ENCODE measurements at places on chromosomes 7 and 10.

GRCh38 chr7:94314413-94315410 lies 80.0 kb upstream of the COL1A2 start:
- no peak for DNase-seq

DNA sequence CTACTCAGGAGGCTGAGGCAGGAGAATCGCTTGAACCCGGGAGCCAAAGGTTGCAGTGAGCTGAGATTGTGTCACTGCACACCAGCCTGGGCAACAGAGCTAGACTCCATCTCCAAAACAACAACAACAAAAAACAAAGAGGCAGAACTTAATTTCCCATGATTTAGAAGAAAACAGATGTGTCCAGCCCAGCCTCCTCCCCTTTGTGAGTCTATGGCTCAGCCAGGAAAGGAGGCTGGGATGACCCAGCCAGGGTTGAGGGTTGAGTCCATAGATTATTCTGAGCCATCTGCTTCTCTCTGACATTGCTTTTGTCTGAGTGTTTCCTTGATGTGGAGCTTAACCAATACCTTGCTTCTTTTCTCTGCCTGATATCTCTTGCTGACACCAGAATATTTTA lies 994.1 kb downstream of the TYW1 start:
- no peak for DNase-seq

- DNase-seq: no peak
Observed at GRCh38 chr7:5610500-5611186, 170.8 kb downstream of the RNF216 start.

GRCh38 chr7:99403764-99404163 lies 4.6 kb downstream of the PDAP1 start:
- DNase-seq: no peak

- DNase-seq: peak; percentile 64
Observed at GRCh38 chr7:137642472-137642871, 204.3 kb downstream of the DGKI start.

DNA sequence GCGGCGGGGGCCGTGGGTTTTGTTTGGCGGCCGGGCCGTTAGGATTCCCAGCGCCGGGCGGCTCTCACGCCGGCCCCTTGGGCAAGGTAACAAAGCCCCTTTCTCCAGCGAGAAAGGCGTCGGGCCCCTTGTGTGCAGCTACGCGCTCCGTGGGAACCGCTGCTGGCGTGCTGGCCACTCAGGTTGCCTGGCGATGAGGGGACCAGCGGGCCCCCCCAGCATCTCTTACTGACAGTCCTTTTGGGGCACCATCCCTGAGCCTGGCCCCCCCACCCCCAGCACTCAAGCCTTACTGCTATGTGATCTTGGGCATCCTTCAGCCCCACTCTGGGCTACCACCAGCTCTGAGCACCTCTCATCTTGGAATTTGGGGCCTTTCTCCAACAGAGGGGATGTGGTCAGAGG lies 1.8 kb downstream of the LFNG start:
- no peak for DNase-seq

- no peak for DNase-seq
Observed at GRCh38 chr7:4123823-4124222, 558.3 kb upstream of the FOXK1 start.

DNA sequence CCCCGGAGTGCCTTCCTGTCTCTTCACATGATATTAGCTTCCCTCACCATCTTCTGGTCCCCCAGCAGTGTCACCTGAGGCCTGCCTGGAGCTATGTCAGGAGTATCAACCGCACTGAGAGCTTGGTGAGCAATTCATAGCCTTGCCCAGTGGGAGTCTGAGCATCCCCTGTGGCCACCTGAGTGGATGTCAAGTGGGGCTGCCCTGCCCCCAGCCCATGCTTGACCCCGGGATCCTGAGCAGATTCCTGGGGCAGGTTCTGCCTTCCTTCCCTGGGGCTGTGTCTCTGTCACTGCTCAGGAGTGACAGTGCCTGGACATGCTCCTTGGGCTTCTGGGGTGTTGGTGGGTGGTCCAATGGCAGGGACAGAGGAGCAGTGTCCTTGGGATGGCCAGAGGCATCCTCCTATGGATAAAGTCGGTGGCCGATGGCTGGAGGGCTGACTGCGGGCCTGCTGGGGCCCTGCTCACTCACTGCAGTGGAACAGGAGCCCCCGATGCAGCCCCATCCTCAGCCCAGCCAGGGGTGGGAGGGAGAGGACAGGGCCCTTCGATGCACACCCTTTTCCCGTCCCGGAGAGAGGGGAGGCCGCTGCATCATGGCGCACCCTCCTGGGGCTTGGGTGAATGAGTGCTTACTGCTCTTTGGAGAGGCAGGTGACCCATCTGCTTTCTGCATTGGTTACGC lies 95.7 kb downstream of the BMS1 start:
- DNase-seq: no peak

- no peak for DNase-seq
Observed at GRCh38 chr10:133461841-133462240, 8.1 kb downstream of the SCART1 start.

DNA sequence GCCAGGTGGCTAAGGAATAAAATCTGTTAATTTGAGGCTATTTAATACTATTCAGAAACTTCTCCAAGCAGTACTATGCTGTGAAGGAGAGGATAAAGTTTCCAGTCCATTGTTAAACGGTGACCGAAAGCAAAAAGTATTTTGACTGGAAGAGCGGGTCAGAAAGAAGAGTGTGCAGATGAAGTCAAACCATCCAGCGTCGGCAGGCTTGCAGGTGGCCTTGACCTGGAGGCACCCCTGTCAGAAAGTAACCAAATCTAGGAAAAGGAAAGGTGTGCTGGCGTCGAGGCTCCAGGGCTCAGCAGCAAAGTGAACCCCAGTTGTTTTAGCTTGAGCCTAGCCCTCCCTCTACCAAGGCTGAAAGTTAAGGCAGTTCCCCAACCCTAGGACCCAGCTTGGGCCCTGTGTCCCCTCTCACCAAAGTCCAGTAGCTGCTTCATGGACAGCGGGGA lies 544 bp downstream of the PDK4 start:
- DNase-seq: no peak

- DNase-seq: no peak
Observed at GRCh38 chr7:113561446-113561845, 357.4 kb downstream of the PPP1R3A start.

GRCh38 chr10:5888843-5889623 lies 660 bp downstream of the ANKRD16 start:
- DNase-seq: no peak
